Suppressor macrophage treated with lipopolysaccharide for 1 hour (primary cell): ENCODE measurements at places on chromosomes 1 and 21.
A peak's percentile ranks its signal among the peaks of the same experiment; 100 is the strongest.

DNA sequence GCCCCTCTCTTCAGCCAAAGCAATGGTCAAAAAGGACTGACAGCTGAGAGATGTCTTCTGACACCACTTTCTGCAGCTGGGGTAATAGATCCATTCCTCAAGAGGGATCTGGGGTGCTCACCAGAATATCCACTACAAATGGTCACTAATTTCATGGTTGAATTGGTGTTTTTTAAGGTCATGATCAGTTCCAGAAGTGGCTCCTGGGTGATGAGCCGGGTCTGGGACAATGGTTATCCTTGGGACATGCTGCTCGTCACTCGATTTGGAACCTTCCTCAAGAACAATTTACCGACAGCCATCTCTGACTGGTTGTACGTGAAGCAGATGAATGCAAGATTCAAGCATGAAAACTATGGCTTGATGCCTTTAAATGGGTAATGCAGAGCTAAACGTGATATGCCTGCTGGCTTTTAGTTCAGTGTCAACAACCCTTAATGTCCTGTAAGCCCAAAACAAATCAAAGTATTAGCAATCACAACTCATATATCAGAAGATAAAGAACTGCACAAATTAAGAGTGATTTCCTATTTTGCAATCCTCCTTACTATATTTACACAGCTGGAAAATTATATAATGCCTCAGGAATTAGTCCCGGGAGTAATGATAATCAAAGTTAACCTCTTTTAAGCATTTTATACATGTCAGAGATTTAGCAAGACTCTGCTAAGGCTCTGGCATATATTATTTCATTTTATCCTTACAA, 20.1 kb downstream of the FMO3 start:
- DNase-seq, result no peak

- no peak for DNase-seq
Observed at GRCh38 chr1:110667776-110668175, 7.0 kb downstream of the KCNA3 start.

- DNase-seq, result no peak
Observed at GRCh38 chr1:165207853-165208515, 148.5 kb downstream of the LMX1A start.

DNA sequence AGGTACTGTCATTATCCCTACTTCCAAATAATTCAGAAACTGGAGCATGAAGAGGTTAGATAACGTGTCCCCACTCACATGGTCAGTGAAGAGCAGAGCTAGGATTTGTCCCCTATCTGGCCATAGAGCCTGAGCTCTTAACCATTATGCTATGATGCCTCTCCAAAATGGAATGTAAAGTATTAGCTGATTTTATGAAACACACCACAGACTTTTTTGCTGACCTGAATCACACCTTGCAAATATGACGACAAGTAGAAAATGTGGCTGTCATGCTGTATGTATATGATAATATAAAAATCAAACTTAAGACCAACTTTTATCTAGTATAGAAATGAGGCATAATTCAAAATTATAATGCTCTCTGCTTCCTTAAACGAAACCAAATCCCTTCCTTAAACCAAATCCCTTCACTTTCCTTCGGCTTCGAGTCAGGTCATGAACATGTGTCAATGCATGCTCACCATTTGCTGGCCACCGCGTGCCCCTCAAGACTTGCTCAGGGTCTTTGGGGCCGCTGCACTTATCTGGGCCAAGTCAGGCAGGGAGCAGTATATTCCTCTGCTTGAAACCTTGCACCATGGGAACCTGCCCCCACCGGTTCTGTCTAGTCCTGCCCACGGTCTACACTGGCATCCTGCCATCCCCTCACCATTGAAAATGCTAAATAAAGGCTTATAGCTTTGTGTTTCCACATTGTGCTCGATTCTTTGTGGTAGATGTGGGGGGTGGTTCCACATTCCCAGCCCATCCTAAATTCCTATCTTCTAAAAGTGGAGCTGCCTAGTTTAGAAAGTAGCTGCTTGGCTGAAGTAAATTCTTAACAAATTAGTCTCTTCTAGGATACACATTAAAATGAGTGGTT, 1.6 kb upstream of the TMCC2 start:
- no peak for DNase-seq

DNA sequence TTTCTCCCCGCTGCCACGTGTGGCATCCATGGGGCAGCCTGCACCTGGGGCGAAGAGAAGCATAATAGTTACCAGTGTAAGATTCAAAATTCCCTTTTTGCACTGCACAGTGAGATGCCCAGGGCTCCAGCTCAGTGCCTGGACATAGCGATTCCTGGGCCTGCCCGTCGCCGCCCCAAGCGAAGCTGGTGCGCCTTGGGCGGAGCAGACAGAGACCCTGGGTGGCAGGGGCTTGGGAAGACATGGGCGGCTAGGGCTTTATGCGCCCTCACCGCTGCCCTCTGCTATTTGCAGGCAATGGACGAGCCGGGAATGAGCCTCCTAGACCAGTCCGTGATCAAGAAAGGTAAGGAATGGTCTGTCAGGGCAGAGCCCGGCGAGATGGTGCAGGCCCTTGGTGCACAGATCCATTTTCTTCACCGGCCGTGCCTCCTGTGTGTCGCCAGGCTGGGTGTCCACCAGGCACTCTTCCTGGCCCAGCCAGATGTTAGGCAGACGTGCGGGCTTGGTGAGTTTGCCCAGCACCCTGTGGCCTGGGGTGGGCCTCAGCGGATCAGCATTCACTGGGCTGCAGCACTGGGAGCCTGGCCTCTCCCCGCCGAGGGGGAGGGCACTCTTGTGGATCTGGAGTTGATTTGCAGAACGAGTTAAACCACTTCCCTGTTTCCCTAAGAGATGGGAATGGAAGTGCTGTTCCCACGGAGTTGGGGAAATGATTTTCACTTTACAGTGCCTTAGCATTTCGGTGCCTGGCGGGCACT, 1.7 kb downstream of the TFAP2E start:
- peak; percentile 74 for DNase-seq

- peak; percentile 47 for DNase-seq
Observed at GRCh38 chr1:43565600-43566360, 35.1 kb downstream of the PTPRF start.
